NCI-H460 (cell line): ENCODE measurements at places on chromosomes 12 and 14. TPM values are rescaled to one million over a fixed set of nuclear protein-coding genes. Genes with fewer than 3 reads are reported as not detected.

Gene SIRT4
- 0.97 and 1.7 TPM in 2 replicates for total RNA-seq

Gene LRRC43
- not detected in 2 replicates for total RNA-seq

Gene SLC25A3
- total RNA-seq: 992 and 1,050 TPM in 2 replicates

Gene USP15
- total RNA-seq: 52.6 and 56.3 TPM in 2 replicates

Gene GRIN2B
- total RNA-seq: not detected in 2 replicates

Gene CLEC4A
- not detected in 2 replicates for total RNA-seq

Gene CHGA
- total RNA-seq: 10.5 and 10.9 TPM in 2 replicates

Gene GDF11
- total RNA-seq: 1.0 and 2.0 TPM in 2 replicates
